A549 treated with Mapracorat at 1 μM for 4 hours (cell line): ENCODE measurements at places on chromosomes 12 and 14. TPM values are rescaled to one million over a fixed set of nuclear protein-coding genes. Genes with fewer than 3 reads are reported as not detected.

KCNJ8 gene
- 0.14 to 0.57 TPM (median 0.44 TPM) in 5 replicates for total RNA-seq

ZBTB42 gene
- total RNA-seq = 2.3 to 3.3 TPM (median 3.1 TPM) in 5 replicates

CCDC197 gene
- total RNA-seq = not detected in 5 replicates

IL22 gene
- not detected in 5 replicates for total RNA-seq

CGRRF1 gene
- total RNA-seq = 17.7 to 20.1 TPM (median 18.6 TPM) in 5 replicates

SMIM41 gene
- not detected in 5 replicates for total RNA-seq

SLC8A3 gene
- not detected in 5 replicates for total RNA-seq

PZP gene
- not detected in 5 replicates for total RNA-seq

CLEC2D gene
- total RNA-seq = 0.27 to 1.1 TPM (median 0.48 TPM) in 5 replicates

KERA gene
- total RNA-seq = not detected in 5 replicates
